ENCODE measurements at places on chromosomes 7 and 10. TPM values are rescaled to one million over a fixed set of nuclear protein-coding genes. Genes with fewer than 3 reads are reported as not detected.
A peak's percentile ranks its signal among the peaks of the same experiment; 100 is the strongest.

The TBRG4 gene
- 95.7 TPM for polyA plus RNA-seq

DNA sequence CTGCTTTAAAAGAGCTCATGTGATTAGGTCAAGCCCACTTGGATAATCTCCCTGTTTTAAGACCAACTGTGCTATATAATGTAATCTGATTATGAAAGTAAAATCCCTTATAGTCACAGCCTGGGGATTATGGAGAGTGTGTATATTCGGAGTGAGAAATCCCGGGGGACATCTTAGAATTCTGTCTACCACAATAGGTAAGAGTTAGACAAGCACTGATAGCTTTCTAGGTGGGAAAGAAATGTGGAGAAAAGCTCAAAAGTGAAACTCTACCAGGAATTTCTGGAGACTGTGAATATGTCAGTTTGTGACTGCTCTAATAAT lies 2.9 kb upstream of the VCL start:
- H3K27ac ChIP-seq: no peak overlapping the region
- H3K4me3 ChIP-seq: no peak overlapping the region
- H3K4me1 ChIP-seq: peaks cover 59% of the 10 kb centered on the region
- no peaks in the 10 kb centered on the region for H3K36me3 ChIP-seq
- no peaks in the 10 kb centered on the region for H3K27me3 ChIP-seq
- no peak for DNase-seq

The CAMK2B gene
- polyA plus RNA-seq: not detected

- peak; percentile 24 for DNase-seq
- no peak overlapping the region for H3K27ac ChIP-seq
- H3K4me3 ChIP-seq: no peak overlapping the region
- H3K27me3 ChIP-seq: no peaks in the 10 kb centered on the region
- peaks cover 26% of the 10 kb centered on the region for H3K4me1 ChIP-seq
Measured at GRCh38 chr10:46091828-46092523, 45.9 kb upstream of the MSMB start.

- no peak for DNase-seq
- no peaks in the 10 kb centered on the region for H3K27me3 ChIP-seq
- peak overlapping the region; percentile 95 for H3K27ac ChIP-seq
Measured at GRCh38 chr10:133388236-133388972, 5.6 kb upstream of the MTG1 start.

The BAMBI gene
- not detected for polyA plus RNA-seq

DNA sequence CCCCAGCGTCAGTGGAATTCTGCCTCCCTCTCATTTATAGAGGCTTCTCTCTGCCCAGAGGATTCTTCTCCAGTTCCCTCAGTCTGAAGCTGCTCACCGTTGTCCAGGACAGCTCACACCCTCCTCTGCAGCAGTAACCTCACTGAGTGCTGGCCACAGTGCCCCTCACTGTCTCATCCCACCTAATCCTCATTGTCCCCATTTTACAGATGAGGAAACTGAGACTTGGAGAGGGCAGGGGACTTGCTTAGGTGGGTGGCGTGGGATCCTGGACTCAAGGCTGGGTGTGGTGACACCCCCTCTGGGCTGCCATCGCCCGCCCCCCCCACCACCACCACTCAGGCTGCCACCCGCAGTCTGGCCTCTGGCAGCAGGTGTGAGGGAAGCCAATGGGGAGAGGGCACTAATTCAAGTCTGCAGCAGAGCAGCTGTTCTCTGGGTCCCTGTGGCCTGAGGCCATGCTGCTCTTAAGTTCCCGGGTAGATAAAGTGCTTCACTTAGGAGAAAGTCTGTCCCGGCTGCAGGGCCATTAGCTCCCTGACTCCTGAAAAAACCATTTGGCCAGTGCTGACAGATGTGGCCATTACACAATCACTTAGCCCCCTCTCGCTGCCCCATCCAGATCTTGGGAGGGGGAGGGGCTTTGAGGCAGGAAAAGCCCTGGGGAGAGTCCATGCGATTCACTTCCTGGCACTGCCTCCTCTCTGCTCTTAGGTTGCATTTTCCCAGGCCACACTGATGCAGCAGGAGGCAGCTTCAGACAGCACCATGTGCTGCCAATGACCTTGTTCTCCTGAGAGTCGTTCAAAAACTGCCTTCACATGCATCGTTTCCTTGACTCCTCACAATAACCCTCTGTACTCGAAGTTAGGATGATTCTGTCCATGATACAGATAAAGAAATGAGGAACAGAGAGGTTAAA lies 36.3 kb downstream of the DRGX start:
- H3K4me1 ChIP-seq: peaks cover 2% of the 10 kb centered on the region
- no peaks in the 10 kb centered on the region for H3K36me3 ChIP-seq
- H3K27me3 ChIP-seq: no peaks in the 10 kb centered on the region

- no peaks in the 10 kb centered on the region for H3K36me3 ChIP-seq
Measured at GRCh38 chr7:148931470-148931869, 47.4 kb upstream of the EZH2 start.

- no peaks in the 10 kb centered on the region for H3K4me1 ChIP-seq
- no peak for DNase-seq
- H3K27ac ChIP-seq: no peak overlapping the region
- no peaks in the 10 kb centered on the region for H3K36me3 ChIP-seq
- no peak overlapping the region for H3K4me3 ChIP-seq
Measured at GRCh38 chr10:115214829-115215228, 121.7 kb downstream of the ATRNL1 start.

DNA sequence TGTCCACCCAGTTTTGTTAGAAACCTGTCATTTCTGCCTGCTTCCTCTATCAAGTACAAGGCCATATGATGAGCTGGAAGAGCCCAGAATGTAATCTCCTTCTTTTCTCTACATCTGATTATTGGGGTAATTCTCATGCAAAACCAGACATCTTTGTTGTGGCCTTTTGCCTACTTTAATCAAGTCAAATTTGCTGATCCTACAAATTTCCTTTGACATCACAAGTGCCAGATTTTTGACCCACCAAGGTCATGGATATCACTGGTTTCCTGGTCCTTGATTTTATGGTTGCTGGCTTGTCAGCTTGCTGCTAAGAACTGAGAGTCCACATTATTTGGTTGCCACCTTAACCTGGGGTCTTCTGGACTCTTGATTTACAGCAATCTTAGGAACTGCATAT lies 336.1 kb downstream of the TFEC start:
- no peaks in the 10 kb centered on the region for H3K27me3 ChIP-seq
- no peak overlapping the region for H3K27ac ChIP-seq
- no peaks in the 10 kb centered on the region for H3K36me3 ChIP-seq
- no peak overlapping the region for H3K4me3 ChIP-seq

GRCh38 chr7:77337456-77337990 lies 78.6 kb downstream of the GSAP start:
- no peak overlapping the region for H3K4me3 ChIP-seq
- peaks cover 14% of the 10 kb centered on the region for H3K4me1 ChIP-seq
- no peaks in the 10 kb centered on the region for H3K27me3 ChIP-seq

The FAM171A1 gene
- polyA plus RNA-seq: 12.9 TPM

GRCh38 chr10:50937230-50937907 lies 51.9 kb upstream of the A1CF start:
- no peak overlapping the region for H3K27ac ChIP-seq
- H3K4me1 ChIP-seq: no peaks in the 10 kb centered on the region
- H3K27me3 ChIP-seq: peaks cover 7% of the 10 kb centered on the region
- no peak overlapping the region for H3K4me3 ChIP-seq
- no peaks in the 10 kb centered on the region for H3K36me3 ChIP-seq
- DNase-seq: no peak

DNA sequence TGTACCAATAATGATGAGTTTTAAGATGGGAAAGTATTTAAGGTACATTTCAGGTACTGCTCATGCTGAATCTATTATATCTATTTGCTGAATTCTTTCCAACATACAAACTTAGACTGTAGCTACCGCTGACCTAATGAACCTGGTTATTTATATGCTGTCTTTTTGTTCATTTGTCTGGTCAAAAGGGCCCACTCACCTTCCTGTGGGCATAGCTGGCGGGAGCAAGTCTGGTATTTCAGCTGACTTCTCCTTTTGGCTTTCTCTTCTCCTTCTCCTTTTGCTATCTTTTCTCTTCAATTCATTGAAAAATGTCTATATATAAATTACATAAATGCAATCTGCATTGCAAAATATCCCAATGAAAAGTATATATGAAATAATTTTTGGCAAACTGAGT lies 9.5 kb downstream of the PLXDC2 start:
- DNase-seq: no peak
- H3K4me1 ChIP-seq: no peaks in the 10 kb centered on the region
- no peak overlapping the region for H3K4me3 ChIP-seq
- peaks cover 3% of the 10 kb centered on the region for H3K27me3 ChIP-seq
- H3K36me3 ChIP-seq: no peaks in the 10 kb centered on the region

GRCh38 chr7:72492461-72493065 lies 80.4 kb upstream of the CALN1 start:
- H3K27me3 ChIP-seq: peaks cover 1% of the 10 kb centered on the region
- no peak overlapping the region for H3K4me3 ChIP-seq
- H3K27ac ChIP-seq: no peak overlapping the region
- H3K4me1 ChIP-seq: no peaks in the 10 kb centered on the region

DNA sequence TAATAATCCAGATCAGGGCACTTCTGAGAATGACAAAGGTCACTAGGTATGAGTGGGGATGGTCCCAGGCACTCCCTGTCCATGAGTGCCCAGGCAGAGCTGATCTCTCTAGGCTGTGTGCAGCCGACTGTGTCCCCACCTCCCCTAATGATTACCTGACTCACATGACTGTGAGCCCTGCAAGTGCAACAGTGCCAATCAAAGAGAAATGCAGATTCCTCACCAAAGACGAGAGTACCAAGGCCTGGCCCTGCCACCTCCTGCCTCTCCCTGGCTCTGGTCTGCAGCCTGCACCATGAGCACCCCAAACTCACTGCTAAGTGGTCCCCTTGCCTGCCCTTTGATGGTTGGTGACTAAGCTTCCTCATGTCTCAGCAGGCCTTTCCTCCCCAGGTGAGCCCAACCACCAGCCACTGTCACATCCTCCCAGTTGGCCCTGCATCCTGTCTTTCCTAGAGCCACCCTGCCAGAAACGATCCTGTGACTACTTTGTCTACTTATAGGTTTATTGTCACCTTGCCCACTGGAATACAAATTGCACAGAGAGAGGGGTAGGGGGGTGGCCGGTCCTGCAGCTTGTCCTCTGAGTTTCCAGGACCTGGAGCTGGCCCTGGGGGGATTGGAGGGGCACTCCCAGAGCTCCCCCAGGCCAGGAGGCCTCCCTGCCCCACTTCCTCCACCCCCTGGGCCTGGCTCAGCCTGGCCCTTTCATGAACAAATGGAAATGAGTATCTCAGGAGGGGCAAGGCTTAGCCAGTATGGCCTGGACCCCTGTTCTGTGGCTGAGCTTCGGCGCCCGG lies 22.4 kb upstream of the GDF10 start:
- no peaks in the 10 kb centered on the region for H3K27me3 ChIP-seq

DNA sequence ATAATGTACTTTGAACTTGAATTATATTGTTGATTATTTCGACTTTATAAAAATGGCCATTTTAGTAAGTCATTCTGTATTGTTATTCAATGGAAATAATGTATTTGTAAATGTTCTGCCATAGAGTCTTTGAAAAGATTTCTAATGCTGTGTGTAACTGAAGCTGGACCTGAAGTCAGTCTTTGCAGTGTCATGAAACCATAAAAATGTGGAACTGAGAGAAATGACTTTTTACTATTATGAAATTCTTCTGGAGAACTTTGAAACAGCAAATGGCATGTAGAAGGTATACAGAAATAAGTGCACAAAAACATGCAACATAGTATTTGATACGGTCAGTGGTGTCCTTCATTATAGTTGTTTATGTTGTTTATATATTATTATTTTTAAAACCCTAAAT lies 59.7 kb upstream of the ADRA2A start:
- no peak overlapping the region for H3K27ac ChIP-seq
- H3K4me1 ChIP-seq: no peaks in the 10 kb centered on the region
- no peak overlapping the region for H3K4me3 ChIP-seq
- no peaks in the 10 kb centered on the region for H3K27me3 ChIP-seq
- peaks cover 33% of the 10 kb centered on the region for H3K36me3 ChIP-seq
- no peak for DNase-seq

GRCh38 chr10:109647627-109648026 lies 275.7 kb downstream of the XPNPEP1 start:
- DNase-seq: no peak
- no peak overlapping the region for H3K4me3 ChIP-seq
- peaks cover 3% of the 10 kb centered on the region for H3K27me3 ChIP-seq
- no peak overlapping the region for H3K27ac ChIP-seq
- H3K36me3 ChIP-seq: no peaks in the 10 kb centered on the region

GRCh38 chr7:30183749-30184369 lies 49.1 kb downstream of the MTURN start:
- H3K4me1 ChIP-seq: peaks cover 5% of the 10 kb centered on the region
- no peak overlapping the region for H3K27ac ChIP-seq
- no peaks in the 10 kb centered on the region for H3K36me3 ChIP-seq
- no peaks in the 10 kb centered on the region for H3K27me3 ChIP-seq
- no peak for DNase-seq

DNA sequence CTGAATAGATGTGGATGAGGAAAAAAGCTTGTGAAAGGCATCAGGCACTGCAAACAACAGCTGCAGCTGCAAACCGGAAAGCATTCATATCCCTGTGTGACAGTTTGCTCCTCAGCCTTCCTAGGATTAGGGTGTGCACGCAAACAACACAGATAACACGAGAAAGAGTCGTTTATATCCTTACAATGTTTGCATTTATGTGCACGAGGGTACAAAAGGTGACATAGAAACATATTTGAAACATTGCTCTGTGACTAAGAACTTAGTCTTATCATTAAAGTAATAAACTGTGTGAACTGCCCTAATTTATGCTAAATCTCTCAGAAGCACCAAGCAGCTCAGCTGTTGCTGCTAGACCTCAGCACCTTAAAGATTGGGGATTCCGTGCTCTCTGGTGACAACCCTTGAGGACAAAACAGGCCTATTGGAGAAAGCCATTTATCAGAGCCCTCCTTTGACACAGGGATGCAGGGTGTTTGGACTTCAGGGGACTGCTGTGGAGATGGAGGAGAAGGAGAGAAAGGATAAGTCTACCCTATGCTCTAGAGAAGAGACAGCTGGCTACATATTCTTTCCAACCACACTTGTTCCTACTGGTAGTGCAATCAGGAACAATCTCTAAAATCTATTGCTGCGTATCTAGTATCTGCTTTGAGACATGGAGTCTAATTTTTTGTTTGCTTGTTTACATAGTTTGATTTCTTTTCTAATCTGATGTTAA lies 176.2 kb downstream of the GNAT3 start:
- no peak overlapping the region for H3K27ac ChIP-seq
- no peak for DNase-seq
- no peaks in the 10 kb centered on the region for H3K36me3 ChIP-seq

GRCh38 chr10:48714088-48714487 lies 29.4 kb downstream of the WDFY4 start:
- H3K27ac ChIP-seq: no peak overlapping the region
- no peak for DNase-seq
- no peaks in the 10 kb centered on the region for H3K27me3 ChIP-seq
- H3K4me1 ChIP-seq: no peaks in the 10 kb centered on the region

- no peak for DNase-seq
- no peak overlapping the region for H3K4me3 ChIP-seq
- no peaks in the 10 kb centered on the region for H3K27me3 ChIP-seq
- H3K27ac ChIP-seq: peak overlapping the region; percentile 84
- H3K4me1 ChIP-seq: peaks cover 36% of the 10 kb centered on the region
- peaks cover 25% of the 10 kb centered on the region for H3K36me3 ChIP-seq
Measured at GRCh38 chr10:102615361-102615760, 28.9 kb upstream of the TRIM8 start.

DNA sequence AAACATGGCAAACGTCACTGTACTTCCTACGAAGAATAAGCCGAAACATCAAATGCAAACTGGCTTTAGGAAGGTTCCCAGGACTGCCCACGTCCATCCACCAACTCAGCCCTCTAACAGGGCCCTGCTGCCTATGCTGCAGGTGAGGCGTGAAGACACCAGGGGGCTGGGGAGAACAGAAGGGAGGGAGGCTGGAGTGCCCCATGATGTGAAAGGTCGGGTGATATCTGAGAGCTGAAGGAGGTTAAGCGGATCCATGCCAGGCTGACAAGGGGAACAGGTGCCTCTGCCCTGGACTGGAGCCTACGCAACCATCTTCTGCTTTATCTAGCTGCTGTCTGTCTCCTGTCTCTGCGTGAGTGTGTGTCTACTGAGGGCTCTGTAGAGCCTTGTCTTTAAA lies 40.2 kb upstream of the ATP6V0A4 start:
- H3K36me3 ChIP-seq: no peaks in the 10 kb centered on the region
- no peaks in the 10 kb centered on the region for H3K4me1 ChIP-seq
- DNase-seq: no peak
- no peak overlapping the region for H3K27ac ChIP-seq

Measured in naive thymus-derived CD8-positive, alpha-beta T cell (primary cell).